ENCODE measurements at places on chromosomes 3 and 15. TPM values are rescaled to one million over a fixed set of nuclear protein-coding genes. Genes with fewer than 3 reads are reported as not detected.

VPS39 gene
- 56.2 TPM for total RNA-seq

PRSS50 gene
- not detected for total RNA-seq

LRIG1 gene
- 22.7 TPM for total RNA-seq

RNU5B-1 gene
- not detected for total RNA-seq
